ENCODE measurements at places on chromosomes 13 and 19.
A peak's percentile ranks its signal among the peaks of the same experiment; 100 is the strongest.

GRCh38 chr13:110509971-110510786 is 51.3 kb downstream of the RAB20 start:
- no peak for DNase-seq

GRCh38 chr13:67914535-67914934 is 684.4 kb upstream of the PCDH9 start:
- no peak for DNase-seq

- no peak for DNase-seq
Measured at GRCh38 chr19:2812414-2813234, 7.0 kb upstream of the ZNF554 start.

DNA sequence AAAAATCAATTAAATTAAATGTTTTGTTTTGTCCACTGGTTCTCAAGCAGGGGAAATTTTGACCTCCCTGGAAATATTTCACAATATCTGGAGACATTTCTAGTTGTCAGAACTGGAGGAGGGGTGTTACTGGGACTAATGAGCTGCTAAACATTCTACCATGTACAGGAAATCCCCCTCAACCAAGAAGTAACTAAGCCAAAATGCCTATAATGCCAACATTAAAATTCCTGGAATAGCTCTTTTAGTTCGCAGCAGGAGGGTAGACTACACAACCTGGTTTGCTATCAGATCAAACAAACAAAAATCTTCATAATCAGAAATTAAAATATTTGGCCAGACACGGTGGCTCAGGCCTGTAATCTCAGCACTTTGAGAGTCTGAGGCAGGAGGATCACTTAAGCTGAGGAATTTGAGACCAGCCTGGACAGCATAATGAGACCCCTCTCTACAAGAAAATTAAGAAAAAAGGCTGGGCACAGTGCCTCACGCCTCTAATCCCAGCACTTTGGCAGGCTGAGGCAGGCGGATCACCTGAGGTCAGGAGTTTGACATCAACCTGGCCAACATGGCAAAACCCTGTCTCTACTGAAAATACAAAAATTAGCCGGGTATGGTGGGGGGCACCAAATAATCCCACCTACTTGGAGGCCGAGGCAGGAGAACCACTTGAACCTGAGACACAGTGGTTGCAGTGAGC is 13.7 kb upstream of the SMARCA4 start:
- no peak for DNase-seq

- DNase-seq, result no peak
Measured at GRCh38 chr19:3105641-3106508, 11.7 kb downstream of the GNA11 start.

DNA sequence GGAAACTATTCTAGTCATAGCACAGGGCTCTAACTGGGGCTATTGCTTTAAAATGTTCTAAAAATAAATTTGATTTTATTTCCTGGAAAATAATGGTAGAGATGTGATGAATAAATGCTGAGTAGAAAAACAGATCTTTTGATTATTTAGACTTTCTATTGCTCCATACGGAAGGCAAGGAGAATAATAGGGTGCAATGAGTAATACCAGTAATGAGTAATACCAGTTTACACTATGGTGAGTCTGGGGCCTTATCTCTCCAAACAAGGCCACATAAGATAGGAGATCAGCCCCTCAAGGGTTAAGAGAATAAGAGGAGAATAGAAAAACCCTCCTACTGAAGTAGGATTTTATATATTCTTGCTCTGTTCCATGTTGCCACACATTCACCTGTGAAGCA is 390.4 kb downstream of the KLF5 start:
- DNase-seq, result no peak

DNA sequence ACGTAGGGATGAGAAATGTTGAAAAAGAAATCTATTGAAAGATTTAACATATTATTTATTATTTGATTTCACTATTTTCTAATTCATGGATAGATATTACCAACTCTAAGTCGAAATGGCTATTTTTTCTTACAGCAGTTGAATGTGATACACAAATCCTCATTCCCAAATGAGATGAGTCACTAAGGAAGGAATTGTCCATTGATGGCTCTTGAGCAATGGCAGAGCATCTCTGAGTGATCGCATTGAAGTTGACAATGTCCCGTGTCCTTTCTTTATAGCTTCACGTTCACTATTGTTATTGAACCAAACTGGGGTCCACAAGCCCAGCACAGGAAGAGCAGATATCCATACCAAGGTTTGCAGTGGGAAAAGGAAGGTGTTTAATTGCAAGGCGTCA is 648.3 kb upstream of the SPRY2 start:
- DNase-seq, result no peak

DNA sequence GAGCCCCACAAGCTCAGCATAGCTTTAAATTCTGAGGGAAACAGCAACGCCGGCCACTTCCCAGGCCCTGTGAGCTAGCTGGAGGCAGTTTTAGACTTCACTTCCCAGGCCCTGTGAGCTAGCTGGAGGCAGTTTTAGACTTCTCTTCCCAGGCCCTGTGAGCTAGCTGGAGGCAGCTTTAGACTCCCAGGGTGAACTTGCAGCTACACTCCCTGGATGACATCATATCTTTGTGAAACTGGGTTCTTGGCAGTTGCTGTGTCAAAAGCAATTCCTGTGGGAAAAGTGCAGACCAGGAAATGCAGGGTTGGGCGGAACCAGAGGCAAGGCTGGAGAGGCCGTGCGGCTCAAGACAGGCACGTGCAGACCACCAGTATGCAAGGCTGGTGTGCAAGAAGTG is 12.7 kb downstream of the SOX1 start:
- DNase-seq, result no peak

DNA sequence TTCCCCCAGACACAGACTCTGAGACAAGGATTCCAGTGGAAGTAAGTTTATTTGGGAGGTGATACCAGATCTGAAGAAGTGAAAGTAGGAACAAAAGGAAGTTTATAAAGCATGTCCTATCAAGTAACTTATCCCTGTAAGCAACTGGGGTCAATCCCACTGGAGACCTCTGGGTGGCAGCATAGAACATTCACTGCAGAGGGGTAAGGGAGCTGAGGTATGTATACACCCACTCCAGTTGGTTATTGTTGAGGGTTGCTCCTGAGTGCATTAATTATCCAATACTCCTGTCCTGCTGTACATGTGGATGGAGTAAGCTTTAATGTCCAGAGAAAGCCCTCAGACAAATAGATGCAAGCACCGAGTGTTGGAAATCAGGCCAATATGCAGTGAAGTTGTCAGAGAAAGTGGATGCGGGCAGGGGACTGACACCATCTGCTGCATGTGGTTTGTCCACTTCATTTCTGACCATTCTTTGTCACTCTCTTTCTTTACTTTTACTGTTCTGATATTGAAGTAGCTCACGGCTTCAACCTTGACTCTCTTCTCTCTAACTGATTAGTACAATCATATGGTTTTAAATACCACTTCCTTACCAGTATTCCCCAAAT is 46.7 kb downstream of the NOTCH3 start:
- peak; percentile 73 for DNase-seq

DNA sequence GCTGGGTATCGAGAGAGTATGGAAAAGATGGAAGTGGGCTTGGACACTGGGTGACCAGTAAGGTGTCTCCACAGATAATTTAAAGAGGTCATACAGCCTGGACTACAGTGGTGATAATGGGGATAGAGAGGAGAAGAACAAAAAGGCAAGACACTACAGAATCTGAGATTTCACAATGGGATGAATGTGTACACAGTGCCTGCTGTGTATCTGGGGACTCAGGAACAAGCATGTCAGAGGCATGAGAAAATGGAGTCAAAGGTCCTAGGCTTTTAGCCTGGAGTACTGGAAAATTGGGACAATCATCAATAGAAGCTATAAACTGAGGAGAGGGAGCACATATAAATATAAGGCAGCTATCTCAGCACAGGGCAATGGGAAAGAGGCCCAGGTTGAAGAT is 69.4 kb downstream of the TSC22D1 start:
- DNase-seq, result no peak

- DNase-seq, result no peak
Measured at GRCh38 chr13:50326811-50327210, 311.6 kb downstream of the KCNRG start.

GRCh38 chr13:42612021-42612765 is 38.2 kb downstream of the TNFSF11 start:
- no peak for DNase-seq

All from activated effector memory CD4-positive, alpha-beta T cell treated with anti-CD3 and anti-CD28 coated beads, Interleukin-2, amount 50 U/mL, for 16 hours (primary cell).